ENCODE measurements at places on chromosomes 1 and 21.

- DNase-seq: no peak
These were observed 295.5 kb upstream of the KAZN start for GRCh38 chr1:14303011-14303410.

GRCh38 chr1:98133131-98133530 is 212.3 kb upstream of the DPYD start:
- no peak for DNase-seq

DNA sequence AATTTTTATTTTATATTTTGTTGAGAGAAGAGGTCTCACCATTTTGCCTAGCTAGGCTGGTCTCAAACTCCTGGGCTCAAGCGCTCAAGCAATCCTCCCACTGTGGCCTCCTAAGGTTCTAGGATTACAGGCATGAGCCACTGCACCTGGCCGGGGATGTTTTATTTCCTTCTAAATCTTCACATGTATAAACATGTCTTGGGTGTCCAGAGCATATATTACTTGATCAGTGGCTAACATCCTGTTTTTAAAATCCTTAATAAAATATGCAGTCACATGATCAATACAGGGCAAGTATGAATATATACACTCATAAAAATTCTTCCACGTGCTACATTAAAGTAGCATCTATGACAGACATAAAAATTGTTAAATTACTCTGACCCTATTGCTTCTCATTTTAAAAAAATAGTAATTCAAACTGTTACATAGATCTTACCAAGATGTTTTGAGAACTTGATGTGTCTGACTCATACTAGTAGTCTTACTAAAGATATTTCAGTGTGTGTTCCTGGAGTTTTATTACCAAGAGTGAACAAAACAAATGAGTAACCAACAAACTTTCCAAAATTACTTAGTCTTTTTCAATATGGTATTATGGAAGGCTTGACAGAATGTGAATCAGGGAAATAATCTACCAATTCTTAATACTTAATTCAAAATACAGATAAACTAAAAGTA is 222.5 kb downstream of the SLC45A1 start:
- peak; percentile 63 for DNase-seq

DNA sequence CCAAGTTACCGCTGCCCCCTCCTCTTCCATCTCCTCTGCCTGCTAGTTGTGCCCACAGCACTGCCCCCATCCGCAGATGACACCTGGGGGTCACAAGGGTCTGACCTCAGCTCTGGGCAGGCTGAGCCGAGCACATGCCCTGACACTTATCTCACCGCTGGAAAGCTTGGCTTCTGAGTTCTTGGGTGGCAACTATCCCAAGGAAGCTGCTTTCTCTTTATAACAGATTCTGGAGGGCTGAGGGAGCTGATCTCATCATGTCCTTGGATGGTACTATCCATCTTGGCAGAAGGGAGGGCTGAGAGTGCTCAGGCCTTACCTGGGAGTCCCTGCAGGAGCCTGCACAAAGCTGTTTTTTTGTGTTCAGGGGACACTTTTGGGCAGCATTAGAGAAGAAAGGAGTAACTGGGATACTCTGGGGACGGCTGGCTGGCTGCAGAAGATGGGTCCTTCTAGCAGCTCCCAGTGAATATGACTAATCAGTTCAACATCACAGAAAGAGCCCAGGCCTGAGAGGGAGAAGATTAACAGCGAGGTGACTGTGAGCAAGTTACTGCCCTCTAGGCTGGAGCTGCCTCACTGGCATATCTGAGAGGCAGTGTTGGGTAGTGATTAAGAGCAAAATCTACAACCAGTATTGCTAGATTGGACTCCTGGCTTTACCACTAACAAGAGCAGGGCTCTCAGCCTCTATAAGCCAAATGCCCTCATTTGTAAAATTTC is 71.6 kb downstream of the PLXNA2 start:
- DNase-seq: no peak

- no peak for DNase-seq
These were observed 1.2 kb downstream of the OLIG2 start for GRCh38 chr21:33026878-33027400.

- DNase-seq: no peak
These were observed 45.0 kb downstream of the GPR88 start for GRCh38 chr1:100582943-100583342.

- DNase-seq: no peak
These were observed 63.2 kb downstream of the DTL start for GRCh38 chr1:212098771-212099170.

DNA sequence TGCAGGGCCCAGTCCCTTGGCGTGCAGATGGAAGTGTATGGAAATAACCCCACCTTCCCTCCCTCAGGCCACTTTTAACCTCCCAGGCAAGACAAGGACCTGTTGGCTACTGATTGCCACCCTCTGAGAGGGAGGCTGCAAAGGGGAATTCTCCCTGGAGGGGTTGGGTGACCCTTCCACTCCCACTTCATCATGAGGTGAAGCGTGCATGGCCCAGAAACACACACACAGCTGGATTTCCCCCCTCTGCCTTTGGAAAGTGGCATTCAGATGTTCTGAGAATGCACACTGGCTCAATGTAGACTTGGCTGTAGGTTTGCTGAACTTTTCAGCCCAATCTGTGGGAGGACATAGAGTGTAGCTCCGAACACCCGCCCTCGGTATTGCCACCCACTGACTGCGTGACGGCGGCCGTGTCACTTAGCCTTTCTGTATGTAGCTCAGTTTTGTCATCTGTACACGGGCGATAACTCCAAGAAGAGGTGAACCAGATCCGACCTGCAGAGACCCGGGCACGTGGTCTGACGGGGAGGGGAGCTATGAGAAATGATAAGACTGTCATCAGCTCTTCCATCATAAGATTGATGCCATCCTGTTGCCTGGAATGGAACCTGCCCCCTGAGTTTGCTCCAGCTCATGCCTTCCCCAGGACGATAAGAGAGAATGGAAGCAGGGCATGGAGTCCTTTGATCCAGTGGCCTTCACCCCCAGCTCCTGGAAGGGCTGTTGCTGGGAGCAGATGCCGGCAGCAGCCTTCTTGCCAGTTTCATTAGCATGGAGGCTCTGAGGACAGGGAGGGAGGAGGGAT is 19.3 kb downstream of the MIIP start:
- DNase-seq: no peak

- DNase-seq: no peak
These were observed 94.4 kb downstream of the PATJ start for GRCh38 chr1:61836649-61837048.

GRCh38 chr1:171739656-171740055 is 2.2 kb downstream of the VAMP4 start:
- peak; percentile 26 for DNase-seq

DNA sequence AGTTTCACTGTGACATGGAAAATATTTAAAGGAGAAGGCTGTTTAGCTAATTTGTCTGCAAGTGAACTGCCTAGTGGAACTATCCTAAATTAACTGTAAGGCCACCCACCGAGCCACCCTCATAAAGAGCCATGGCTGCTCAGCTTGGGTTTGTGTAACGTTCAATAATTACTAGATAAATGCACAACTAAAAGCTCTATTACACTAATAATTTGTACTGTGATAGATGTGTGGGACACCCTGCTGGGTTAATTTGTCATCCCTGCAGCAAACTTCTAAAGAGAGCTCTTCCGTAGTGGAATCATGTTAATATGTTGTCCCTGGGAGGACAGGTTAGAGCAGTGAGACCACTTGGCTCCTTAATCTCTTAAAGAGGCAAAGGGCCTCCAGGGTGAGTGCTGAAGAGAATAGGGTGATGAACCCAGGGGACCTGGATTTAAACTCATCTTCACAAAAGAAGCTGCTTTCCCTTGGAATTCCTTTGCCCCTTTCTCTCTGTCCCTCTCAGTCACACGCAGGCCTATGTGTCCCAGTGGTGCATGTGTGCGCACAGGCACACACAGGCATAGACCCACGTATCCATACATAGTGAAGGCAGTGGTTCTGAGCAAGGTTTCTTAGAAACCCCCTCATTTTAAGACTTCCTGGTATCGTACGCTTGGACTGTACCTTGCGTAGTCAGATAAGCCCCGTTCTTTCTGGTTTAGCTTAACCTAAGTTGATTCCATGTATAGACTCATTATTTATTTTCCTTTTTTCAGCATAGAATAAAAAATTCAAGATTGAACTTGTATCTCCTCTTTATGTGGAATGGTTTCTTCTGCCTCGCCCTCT is 310.3 kb downstream of the NFIA start:
- no peak for DNase-seq

DNA sequence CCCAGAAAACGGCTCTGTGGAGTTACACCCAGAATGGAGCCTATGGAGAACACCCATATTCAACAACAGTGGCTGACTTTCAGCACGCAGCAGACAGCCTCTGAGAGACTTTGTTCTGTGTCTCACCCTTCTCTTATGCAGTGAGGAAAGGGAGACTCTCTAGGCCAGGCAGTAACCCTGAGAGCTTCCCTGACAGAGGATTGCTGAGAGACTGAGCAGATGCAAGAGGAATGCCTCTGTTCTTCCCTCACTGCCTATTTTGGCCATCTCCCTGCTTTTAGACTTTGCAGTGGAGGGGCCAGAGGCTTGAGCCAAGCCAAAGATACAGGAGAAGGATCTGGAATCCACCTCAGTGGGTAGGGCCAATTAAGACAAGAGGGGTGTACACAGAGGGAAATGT is 41.8 kb upstream of the SLC16A1 start:
- DNase-seq: no peak

DNA sequence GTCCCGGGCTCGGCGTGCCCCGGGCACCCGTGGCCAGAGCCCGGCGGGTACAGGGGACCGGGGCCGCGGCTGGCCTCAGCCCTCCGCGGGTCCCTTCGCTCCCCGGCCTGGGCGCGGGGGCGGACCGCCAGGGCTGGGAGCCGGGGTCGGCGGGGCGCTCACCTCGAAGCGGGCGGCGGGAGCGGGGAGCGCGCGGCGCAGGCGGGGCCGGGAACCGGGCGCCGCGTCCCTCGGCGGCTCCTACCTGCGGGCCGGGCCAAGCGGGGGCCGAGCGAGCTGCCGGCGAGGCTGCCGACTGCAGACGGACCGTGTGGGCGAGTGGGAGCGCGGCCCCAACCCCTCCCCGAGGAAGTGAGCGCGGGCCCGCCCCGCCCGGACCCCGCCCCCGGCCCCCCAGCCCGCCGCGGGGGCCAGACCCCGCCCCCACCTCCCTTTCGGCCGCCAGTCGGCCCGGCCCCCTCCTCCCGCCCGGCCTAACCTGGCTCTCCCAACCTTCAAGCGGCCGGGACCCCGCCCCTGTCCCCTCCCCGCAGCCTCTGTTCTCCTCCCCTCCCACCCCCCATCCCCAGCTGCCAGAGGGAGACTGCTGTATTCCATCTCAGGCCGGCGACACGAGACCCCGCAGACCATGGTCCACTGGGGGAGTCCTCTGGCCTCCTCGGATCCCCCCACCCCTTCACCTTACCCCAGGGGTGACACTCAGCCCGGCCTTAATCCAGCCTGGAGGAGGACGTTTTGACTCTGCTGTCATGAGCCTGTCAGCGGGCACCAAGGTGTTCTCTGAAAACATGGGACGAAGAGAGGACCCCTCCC is at the start of gene FHL3:
TSS of gene FHL3 (minus strand) at position 320 of the 813 bp plus-strand sequence. CDS start 6,102 bp downstream, outside the sequence.
- DNase-seq: peak; percentile 53

- no peak for DNase-seq
These were observed 86.0 kb upstream of the VAMP3 start for GRCh38 chr1:7684861-7685635.

- DNase-seq: no peak
These were observed 112.9 kb downstream of the CDC7 start for GRCh38 chr1:91613595-91613994.

- DNase-seq: no peak
These were observed 42.7 kb downstream of the SCMH1 start for GRCh38 chr1:41199375-41199774.

DNA sequence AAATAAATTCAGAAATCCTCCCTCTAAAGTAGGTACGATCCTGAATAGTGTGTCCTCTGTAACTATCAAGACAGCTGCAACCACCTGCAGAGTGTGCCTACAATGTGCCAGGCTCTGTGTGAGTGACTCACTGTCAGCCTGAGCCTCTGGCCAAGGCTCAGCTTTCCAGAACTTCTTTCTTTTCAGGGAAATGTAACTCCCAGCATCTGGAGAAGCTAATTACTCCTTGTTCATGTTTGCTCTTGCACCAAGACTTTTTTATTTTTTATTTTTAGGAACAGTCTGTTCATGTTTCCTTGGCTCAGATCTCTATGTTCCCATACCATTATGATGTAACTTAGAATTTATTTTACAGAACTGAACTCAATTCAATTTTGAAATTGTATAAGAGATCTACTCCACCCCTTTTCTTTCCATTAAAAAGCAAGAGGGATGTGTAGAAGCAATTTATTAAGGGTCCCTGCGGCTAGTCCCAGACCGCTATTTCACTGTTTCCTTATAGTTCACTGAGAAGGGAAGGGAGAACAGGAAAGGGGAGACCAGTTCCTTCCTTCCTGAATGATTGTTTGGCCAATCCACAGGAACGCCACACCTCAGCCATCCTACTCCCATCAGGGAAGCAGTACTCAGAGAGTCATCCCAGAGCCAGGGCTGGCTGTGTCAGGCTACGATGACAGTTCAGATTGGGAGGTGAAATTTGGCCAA is 112.4 kb upstream of the ZNF648 start:
- DNase-seq: no peak

DNA sequence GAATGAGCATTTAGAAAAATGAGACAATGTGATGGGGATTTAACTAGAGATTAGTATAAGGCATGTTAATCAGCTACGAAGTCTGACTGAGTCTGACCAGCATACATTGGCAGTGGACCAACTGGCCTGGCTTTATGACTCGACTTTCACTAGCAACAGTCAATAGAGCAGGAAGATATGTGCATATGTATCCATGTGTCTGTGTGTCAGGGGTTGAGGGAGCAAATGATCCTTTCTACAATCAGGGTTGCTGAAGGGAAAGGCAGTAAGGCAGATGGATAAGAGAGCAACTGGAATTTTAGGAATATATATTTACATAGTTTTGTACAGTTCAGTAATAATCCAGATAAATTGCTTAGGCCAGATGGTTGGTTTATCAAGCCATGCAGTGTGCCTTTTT is 645.6 kb downstream of the PLA2G4A start:
- no peak for DNase-seq

DNA sequence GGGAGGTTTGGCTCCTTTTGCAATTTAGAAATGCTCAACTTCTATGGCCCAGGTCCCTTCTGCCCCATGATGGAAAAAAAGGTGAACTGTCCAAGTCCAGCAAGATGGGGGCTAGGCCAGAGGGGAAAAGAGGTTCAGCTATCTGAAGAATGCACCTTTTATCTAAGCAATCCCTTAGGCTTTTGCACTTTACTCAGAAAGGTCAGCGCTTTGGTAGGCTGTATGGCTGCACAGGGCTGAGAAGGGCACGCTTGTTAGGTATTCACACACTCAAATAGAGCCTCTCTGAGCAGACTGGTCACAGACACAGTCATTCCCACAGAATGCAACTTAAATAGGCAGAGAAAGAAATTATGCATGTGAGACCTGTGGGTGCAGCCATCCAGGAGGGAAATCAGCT is 31.0 kb downstream of the KANK4 start:
- no peak for DNase-seq

GRCh38 chr1:12654004-12654567 is 10.2 kb downstream of the AADACL4 start:
- DNase-seq: no peak

DNA sequence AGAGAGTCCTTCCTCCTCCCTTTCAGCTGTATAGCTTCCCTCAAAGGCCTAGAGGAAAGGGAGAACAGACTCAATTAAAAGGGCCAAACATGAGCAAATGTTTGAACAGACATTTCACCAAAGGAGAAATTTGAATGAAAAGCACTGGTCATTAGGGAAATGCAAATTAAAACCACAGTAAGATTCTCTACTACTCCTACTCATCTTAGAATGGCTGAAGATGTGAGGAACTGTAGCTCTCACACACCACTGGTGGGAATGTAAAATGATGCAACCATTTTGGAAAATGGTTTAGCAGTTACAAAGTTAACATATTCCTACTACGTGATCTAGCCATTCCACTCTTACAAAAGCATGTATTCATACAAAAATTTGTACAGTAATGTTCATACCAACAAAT is 253.0 kb upstream of the HOOK1 start:
- DNase-seq: no peak

Data from activated CD4-positive, alpha-beta T cell treated with anti-CD3 and anti-CD28 coated beads, Interleukin-2, Interleukin-4, amounts not matched to agents 100 ng/mL and 50 ng/mL, durations not matched to agents 16 hours and 8 hours (primary cell).